ENCODE measurements at places on chromosomes 2 and 18.

- no peak for DNase-seq
Observed at GRCh38 chr2:238423561-238424312, 3.0 kb upstream of the ASB1 start.

GRCh38 chr18:10424585-10425307 is 29.7 kb upstream of the APCDD1 start:
- DNase-seq, result no peak

- DNase-seq, result no peak
Observed at GRCh38 chr2:719191-719590, 42.0 kb upstream of the TMEM18 start.

- no peak for DNase-seq
Observed at GRCh38 chr18:32891797-32892196, 119.0 kb upstream of the KLHL14 start.

- no peak for DNase-seq
Observed at GRCh38 chr2:18910843-18911242, 321.5 kb upstream of the NT5C1B start.

DNA sequence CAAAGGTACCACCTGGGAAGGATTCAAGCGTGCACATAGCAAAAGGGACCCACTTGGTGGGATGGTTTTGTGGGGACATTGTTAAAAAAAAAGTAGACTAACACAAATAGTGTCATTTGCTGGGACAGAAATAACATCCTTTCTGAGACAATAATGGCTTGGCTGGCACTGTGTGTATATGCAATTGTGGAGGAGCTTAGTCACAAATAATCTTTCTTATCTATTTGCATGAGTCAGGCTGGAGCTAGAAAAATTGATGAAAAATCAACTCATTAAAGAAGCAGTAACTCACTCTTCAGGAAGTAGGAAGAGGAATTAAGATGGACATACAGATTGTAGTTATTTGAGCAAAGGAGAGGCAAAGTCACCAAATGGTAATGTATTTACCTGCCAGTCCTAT is 29.5 kb upstream of the ITGB6 start:
- no peak for DNase-seq

All from SK-N-DZ (cell line).